ENCODE measurements at places on chromosomes 16 and 17.

- no peak for DNase-seq
Observed at GRCh38 chr17:45848405-45848804, 3.7 kb downstream of the SPPL2C start.

GRCh38 chr16:19289811-19290485 is 4.4 kb downstream of the CLEC19A start:
- DNase-seq: no peak

GRCh38 chr16:81324808-81325207 is 10.0 kb downstream of the GAN start:
- DNase-seq: no peak

DNA sequence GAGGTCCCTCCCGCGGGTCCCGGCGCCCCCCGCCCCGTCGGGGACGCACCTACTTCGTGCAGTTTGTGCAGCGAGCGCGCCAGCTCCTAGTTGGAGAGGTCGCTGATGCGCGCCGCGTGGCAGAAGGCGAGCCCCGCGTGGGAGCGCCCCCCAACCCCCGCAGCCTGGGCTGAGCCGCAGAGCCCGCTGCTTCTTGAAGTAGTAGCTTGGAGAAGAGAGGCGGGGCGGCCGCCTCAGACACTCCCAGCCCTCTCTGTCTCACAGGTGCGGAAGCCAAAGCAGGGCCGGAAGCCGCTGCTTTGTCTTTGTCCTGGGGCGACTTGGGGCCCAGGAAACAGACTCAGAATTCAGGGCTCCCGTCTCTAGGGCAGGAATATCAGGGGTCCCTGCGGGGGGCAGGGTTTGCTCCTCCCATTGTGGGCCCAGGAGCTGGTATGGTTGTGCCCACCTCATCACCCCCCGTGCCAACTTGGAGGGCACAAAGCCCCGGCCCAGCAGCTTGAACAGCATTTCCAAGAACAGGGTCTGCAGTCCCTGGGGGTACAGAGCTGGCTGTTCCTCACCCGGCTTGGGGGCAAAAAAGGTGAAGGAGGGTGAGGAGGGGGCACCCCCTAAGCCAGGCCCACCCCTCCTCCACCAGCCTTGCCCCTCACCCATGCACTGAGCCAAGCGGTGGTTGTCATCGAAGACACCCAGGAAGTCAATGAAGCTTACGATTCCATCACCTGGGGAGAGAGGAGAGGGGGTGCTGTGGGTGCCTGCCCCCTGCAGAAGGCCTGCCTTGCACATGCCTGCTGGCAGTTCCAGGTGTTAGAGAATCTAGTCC is 13.5 kb downstream of the SPATA32 start:
- no peak for DNase-seq

DNA sequence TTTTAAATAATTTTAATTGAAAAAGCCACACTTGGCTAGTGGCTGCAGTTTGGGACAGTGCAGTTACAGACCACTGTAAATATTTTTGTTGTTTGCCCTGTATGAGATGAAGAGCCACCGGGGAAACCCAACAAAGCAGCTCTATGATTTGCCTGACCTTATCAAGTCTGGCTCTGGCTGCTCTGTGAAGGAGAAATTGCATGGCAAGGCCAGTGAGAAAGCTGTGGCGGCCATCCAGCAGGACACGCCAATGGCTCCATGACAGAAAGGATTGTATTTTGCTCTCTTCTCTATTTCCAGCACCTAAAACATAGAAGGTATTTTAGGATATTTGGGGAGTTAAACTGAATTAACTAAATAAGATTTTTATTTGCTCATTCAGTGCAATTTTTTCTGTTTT is 330.0 kb upstream of the DYNLRB2 start:
- DNase-seq: no peak

DNA sequence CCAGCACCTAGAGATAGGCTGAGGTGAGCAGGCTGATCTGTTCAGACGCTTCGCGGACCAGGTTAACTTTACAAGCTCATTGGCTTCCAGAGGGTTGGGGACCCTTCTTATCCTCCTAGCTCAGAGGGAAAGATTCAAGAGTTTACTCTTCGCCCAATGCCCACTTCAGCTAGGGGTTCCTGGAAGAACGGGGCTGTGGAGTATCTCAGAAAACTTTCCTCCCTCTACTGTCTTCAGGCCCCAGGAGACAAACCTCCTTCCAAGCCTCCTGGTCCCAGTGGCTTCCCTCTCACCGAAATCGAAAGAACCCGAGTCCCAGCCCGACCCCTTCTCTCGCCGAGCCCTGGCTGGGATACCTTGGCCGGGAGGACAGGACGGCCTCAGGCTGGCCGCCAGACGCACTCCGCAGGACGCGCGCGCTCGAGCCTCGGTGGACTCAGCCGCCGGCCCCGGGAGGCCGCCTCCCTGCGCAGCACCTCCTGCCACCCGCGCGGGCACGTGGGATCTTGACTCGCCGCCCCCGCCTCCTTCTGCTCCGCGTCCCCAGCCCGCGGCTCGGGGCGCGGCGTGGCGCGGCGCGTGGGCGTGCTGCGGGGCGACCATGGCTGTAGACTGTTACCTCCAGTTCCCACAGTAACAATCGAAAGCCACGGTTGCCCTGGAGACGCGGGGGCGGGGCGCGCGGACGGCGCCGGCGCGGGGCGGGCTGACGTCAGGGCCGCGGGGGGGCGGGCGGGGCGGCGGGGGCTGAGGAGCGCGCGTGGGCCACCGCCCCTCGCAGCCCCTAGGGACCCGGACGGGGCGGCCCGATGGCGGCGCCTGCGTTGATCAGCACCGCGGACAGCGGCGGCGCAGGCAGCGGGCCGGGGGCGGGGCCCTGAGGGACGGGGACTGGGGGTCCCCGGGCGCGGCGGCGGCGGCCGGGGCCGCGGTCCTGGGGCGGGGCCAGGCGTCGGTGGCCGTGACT is 5.3 kb upstream of the HIC1 start:
- DNase-seq: no peak

- no peak for DNase-seq
Observed at GRCh38 chr16:52123061-52123839, 423.7 kb downstream of the TOX3 start.

Measured in vagina (tissue), 2 donors.